ENCODE measurements at places on chromosomes 5 and 9.
A peak's percentile ranks its signal among the peaks of the same experiment; 100 is the strongest.

DNA sequence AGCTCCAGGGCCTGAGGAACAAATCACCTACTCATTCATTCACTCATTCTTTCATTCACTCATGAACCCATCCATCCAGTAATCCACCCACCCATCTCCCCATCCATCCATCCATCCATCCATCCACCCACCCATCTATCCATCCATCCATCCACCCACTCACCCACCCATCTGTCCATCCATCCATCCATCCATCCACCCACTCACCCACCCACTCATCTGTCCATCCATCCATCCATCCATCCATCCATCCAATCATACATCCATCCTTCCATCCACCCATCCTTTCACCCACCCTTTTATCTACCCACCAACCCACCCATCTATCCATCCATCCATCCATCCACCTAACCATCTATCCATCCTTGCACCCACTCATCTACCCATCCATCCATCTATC, 35.5 kb upstream of the SLC6A19 start:
- no peak for DNase-seq

- no peak for DNase-seq
Measured at GRCh38 chr5:132601071-132601728, 44.4 kb downstream of the RAD50 start.

- no peak for DNase-seq
Measured at GRCh38 chr9:94920420-94921091, 194.1 kb downstream of the AOPEP start.

DNA sequence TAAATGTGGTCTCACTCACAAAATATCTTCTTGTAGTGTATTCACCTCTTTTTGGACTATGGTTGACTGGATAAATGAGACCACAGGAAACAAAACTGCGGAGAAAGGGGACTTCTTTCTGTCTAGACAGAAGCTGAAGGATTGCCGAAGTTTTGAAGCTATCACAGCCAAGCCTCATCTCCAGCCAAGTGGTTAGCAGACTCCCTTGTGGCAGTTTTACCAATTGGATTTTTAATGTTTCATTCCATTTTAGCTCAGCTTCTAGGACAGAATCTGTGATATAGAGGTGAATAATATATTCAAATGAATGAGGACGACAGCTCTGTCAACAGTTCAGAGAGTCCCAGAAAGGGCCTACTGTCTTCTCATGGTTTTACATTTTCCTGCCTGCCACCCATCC, 215.7 kb upstream of the ZNF608 start:
- no peak for DNase-seq

- DNase-seq: peak; percentile 1
Measured at GRCh38 chr9:77063645-77064285, 44.3 kb downstream of the FOXB2 start.

DNA sequence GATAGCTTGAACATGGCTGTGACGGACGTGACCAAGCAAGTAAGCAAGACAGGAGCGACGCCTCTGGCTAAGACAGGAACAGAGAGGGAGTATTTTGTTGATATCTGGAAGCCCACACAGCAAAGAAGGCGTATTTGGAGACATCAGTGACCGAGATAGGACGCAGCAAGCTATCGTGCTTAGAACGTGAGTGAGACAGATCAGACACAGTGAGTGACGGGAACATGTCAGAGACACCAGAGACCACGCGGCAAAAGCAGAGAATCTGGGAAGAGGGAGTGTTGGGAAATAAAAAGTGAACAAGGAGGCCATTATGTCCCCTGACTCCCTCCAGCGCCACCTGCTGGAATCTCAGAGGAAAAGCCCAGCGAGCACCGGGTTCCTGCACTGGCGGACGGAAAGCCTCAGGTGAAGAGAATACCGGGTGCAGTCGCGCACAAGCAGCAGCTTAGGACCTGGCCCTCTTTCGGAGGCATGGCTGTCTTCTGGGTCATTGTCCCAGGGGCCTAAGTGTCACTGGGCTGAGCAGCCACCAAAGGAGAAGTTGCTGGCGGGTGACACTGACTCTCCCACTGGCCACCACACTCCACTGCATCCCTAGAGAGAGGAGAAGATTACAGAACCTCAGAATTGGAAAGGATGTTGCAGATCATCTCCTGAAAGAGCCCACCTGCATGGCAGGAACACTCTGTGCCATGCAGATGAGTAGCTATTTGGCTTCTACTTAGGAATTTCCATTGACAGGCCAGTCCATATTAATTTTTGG, 99.1 kb downstream of the FBXO38 start:
- peak; percentile 41 for DNase-seq

GRCh38 chr5:89208392-89208791, 325.4 kb upstream of the MEF2C start:
- DNase-seq: no peak

- DNase-seq: no peak
Measured at GRCh38 chr5:40150896-40151295, 528.8 kb upstream of the PTGER4 start.

GRCh38 chr5:73605223-73606087, 20.5 kb upstream of the ARHGEF28 start:
- no peak for DNase-seq

- DNase-seq: peak; percentile 56
Measured at GRCh38 chr9:3732077-3733038, 206.6 kb upstream of the RFX3 start.

GRCh38 chr9:98851730-98852459, 44.4 kb downstream of the GALNT12 start:
- no peak for DNase-seq

DNA sequence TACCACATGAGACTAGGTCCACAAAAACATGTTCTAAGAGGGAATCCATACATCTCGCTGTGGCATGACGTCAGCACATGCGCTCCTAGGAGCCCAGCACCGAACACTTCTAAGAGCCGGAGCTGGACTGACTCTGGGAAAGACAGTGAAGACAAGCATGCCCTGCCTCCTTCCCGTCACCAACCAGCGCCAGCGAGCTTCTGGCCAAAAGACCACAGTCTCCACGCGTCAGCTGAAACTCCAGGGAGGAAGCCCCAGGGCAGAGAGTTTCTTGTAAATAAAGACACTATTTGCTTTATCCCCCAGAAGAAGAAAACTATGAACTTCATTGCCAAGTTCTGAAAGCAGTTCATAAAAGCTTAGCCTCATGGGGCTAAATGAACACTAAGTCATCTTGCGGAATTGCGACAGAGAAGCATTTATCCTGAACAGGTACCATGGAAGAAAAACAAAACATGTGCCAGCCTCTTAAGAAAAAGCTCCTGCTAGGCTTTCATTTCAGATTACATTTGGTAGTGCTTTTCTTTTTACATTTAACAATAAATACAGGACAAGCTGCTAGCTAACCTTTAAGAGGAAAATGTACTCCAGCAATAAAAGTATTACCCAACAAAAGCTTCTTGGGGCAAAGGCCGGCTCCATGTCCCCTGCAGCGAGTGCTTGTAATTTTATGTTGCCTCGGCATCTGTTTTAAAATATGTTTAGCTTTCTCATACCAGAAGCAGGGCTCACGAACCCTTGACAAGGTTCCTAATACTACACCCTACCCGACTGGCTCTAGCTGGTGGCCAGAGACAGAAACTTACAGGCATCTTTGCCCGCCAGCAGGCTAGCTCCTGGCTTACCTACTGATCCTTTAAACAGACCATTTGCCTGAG, 96.5 kb downstream of the PRRT1B start:
- no peak for DNase-seq

GRCh38 chr9:114746591-114747346, 59.1 kb downstream of the TNFSF15 start:
- DNase-seq: no peak

GRCh38 chr5:179878222-179879002, 19.8 kb upstream of the MRNIP start:
- DNase-seq: no peak

- no peak for DNase-seq
Measured at GRCh38 chr5:169157064-169157463, 143.9 kb downstream of the SLIT3 start.

- DNase-seq: no peak
Measured at GRCh38 chr9:72384710-72385485, 19.9 kb upstream of the ZFAND5 start.

DNA sequence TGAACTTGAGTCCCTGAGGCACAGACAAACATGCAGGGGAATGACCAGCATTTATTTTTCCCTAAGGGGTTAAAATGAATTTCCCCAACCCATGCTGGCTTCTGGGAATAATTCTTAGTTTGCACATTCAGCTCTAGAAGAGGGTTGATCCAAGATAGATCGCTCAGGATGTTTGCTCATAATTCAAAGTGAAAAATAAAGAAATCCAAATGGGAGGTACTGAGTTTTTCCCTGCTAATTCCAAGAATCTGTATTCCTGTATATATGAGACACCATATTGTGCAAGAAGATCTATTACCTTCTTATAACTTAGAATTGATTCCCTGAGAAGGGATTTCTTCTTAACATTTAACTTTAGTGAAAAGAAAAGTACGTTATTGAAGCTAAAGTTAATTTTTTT, 96.2 kb downstream of the VCAN start:
- DNase-seq: no peak
